Stimulated activated CD8-positive, alpha-beta memory T cell treated with anti-CD3 and anti-CD28 coated beads, Interleukin-2, amount 100 ng/mL, for 1 hour (primary cell): ENCODE measurements at places on chromosomes 1 and 21.

DNA sequence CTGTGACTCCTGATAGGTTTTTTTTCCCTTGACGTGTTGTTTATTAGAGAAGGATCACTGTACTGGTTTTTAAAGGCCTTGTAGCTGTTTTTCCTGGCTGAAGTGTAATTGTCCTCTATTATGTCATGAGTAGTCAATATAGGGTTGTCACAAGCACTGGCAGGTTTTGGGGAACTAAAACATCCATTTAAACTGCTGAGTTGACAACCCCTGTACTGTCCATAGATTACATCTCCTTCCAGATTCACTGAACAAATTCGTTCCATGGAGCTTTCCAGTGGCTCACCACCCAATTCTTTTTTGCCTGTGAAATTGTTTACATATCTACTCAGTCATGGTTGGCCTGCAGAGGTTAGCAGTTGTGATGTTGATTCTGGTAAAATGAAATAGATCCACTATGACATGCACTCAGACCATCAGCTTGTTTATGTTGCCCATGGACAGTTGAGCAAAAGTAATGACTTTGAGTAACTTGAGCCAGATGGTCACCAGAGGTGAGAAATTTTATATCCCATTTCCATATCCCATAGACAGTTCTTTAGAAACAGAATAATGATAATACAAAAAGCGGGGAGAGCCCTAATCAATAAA, 59.9 kb upstream of the QSOX1 start:
- DNase-seq: no peak

DNA sequence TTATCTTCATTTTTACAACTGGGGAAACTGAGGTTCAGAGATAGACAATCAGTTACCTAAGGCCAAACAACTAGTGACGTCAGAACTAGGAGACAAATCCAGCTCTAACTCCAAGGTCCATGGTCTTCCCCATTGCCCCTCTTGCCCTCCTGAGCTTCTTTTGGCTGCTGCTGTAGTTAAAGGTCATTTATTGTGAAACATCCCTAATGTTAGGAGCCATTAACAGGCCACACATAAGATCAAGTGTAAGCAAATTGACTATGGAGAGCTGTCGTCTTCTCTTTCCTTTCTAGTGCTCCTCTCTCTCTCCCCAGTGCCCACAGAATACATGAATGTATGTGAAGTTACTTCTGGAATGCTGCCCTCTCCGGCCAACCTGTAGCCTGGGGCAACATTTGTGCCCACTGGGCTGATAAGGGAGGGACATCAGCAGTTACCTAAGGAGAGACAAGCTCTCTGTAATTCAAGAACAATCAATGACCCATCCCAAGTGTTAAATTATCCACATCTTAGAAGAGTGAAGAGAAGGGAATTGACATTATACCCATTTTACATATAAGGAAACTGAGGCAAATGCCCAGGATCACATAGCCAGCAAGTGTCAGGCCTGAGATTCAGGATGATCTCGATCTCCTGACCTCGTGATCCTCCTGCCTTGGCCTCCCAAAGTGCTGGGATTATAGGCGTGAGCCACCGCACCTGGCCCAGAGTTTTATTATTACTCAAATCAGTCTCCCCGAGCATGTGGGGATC, 40.1 kb downstream of the PTAFR start:
- no peak for DNase-seq

- no peak for DNase-seq
Observed at GRCh38 chr1:169739980-169740379, 6.1 kb upstream of the SELE start.

DNA sequence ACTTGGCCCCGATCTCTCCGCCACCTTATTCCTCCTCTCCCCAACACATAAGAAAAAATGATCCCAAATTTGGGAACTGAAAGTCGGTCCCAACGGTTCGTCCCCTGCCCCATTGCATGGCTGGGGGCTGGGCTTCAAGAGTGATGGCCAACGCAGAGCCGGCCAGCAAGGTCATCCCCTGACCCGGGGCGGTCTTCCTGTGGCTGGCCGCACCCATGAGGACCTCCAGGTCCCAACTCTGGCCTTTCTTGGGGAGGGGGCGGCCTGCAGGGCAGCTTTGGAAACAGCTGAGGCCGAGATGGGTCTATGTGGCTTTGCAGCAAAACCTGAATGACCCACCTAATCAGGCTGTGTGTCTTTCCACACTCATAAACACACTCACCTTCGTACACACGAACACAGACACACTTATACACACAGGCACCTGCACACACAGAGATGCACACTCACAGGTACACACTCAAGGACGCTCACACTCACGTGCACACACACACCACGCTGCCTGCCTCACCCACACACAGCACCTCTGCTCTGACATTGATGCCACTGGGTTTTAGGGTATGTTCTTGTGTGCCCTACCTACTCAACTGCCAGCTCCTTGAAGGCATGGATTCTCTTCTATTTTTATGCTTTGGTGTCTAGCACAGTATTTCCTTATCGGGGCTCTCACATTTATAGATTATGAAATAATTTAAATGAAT, 562 bp downstream of the DYNLT5 start:
- no peak for DNase-seq

- peak; percentile 88 for DNase-seq
Observed at GRCh38 chr1:203304919-203305808, at the start of gene BTG2. Gene BTG2, plus strand, starts transcription at chr1:203305519. Its CDS starts 88 bp downstream, at chr1:203305607.

- no peak for DNase-seq
Observed at GRCh38 chr1:160486453-160486852, 36.6 kb downstream of the SLAMF6 start.

DNA sequence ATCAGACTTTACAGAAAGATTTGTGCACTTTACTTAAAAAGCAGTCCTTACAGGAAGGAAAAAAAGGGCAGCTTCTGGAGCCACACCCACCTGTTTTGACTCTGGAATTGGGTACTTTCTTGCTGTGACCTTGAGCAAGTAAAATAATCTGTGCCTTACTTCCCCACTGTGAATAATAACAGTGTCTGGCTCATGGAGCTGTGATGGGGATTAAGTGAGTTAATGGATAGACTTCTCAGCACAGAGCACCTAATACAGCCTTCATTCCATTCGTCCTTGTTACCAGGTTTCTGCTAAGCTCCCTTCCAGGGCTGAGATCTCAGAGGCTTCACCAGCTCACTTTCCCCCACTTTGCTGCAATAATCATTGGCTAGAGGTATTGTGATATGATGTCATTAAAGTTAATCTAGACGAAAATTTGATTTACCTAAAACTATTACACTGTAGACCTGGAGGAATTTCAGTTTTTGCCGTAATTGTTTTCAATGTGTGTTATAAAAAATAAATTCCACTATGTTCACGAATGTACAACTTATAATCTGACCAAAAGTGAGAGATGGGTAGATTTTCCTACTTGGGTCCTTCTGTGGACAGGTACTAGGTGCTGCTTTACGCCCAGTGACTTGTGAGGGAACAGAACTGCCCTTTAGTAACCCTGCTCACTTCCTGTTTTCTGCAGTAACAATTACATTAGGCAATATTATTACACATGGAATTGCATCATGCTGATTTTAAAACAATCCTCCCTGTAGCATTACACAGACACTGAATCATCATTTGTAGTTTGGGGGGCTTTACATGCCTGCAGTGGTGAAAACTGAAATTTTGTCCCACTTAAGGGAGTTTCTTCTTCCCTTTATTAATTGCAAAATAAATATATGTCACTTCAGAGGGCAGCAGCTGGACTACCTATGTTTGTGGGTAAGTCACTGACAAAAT, 19.7 kb upstream of the ABCG1 start:
- DNase-seq: no peak

DNA sequence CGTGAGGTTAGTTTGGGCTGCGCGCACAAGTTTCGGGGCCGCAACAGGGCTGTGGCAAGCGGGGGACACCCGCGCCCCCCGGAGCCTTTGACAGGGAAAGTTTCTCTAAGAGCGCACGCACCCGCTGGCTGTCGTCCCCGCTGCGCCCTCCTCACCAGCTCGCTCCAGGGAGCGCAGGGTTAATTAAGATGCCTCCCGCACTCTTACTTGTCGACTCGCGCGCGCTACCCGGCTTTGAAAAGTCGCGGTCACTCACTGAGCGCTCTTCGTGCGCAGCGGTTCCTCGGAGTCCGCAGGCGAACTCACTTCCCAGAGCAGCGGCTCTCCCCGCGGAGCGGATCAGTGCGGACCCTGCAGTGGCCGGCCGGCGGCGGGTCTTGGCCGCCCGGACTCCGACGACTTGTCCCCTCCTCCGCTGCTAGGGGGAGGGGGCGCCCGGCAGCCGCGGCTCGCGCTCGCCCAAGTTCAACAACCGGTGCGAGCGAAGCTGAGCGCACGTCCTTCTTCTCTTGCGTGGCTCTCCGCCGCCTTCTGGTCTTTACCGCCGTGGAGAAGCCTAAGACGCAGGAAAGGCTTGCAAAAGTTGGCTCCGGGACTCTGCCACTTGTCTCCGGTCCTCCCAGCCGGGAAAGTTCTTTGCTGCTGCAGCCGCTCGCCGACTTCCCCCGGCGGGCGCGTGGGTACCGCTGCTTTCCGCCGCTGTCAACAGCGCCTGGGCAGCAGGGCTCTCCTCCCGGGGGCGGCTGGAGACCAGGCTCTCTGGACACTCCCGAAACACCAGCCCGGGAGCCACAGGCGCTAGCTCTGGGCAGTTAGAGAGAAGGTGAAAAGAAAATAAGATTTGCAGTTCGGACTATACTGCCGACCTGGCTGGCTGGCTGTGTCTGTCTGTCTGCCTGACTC, 506 bp downstream of the JUN start:
- no peak for DNase-seq

DNA sequence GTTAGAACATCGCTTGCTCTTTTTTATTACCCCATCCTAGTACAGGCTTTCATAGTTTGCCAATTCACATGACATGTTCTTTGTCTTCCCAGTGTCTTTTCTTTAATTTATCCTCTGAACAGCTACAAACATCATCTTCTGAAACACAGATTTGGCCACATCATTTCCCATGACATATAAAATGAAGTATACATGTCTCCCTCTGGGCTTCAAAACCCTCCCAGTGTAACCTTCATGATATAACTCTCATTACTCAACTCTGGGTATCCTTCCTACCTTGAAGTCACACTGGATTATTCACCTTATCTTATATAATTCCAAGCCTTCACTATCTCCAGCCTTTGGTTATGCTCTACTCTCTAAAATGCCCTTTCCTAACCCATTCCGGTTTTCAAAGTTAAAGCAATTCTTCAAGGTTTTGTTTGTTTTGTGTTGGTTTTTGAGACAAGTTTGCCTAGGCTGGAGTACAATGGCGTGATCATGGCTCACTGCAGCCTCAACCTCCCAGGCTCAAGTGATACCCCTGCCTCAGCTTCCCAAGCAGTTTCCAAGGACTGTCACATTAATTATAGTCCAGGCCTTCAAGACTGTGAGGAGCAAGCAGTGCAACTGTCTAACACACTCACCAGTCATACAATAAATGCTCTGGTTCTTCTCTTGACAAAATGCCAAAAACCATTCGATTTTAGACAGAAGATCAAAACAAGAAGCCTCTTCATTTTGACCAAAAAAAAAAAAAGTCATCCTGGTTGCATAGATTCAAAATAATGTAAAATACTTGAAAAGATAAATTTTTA, 5.8 kb downstream of the RGS1 start:
- no peak for DNase-seq

- DNase-seq: no peak
Observed at GRCh38 chr1:114154963-114155322, 1.3 kb upstream of the SYT6 start.

GRCh38 chr1:65104854-65105534, 43.0 kb upstream of the AK4 start:
- DNase-seq: no peak

GRCh38 chr1:214199585-214199984, 81.4 kb upstream of the SMYD2 start:
- no peak for DNase-seq

DNA sequence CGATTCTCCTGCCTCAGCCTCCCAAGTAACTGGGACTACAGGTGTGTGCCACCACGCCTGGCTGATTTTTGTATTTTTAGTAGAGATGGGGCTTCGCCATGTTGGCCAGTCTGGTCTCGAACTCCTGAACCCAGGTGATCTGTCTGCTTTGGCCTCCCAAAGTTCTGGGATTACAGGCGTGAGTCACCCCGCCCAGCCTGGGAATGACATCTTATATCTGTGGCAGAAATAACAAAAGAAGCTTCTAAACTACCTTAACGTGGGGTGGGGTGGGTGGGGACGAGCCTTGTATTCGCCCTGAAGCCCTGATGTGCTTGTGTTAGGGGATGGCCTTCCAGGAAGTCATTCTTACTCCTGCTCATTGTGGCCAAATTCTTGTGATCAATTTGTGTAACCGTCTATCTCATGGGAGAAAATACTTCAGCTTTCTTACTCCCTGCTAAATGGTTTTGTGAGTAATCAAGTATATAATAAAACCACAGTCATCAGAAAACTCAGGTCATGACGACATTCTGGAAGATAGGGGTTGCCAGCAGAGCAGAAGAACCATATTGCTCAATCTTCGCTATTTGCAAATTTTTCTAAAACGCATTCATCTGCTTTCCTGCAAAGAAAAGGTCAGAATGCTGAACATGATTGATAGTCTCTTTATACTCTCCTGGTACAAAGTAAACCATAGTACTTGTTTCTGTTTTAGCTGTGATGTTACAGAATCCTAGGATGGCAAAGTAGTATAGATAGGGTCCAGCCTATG, 63.2 kb downstream of the DIRAS3 start:
- DNase-seq: no peak

DNA sequence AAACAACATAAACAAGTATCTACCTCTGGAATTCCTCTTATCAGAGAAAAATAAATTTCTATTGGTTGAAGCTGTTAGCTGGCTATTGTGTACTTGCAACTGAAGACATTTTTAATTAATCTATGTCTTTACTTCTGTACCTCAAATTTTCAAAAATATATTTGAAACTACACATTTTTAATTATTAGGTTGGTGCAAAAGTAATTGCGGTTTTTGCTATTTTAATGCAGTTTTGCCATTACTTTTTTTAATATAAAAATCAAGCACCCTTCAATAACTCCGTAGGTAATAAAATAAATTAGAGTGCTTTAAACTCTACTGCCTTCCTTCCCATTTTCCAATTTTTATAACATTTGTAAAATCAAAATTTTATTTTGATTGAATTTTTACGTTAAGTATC, 262.1 kb upstream of the DUSP10 start:
- no peak for DNase-seq

GRCh38 chr1:67323087-67323486, 15.4 kb downstream of the IL12RB2 start:
- no peak for DNase-seq

GRCh38 chr1:193676996-193677549, 490.7 kb upstream of the B3GALT2 start:
- DNase-seq: no peak
